ENCODE measurements at places on chromosomes 5 and 9. TPM values are rescaled to one million over a fixed set of nuclear protein-coding genes. Genes with fewer than 3 reads are reported as not detected.

- DNase-seq: no peak
These were observed 186.5 kb downstream of the CHSY3 start for GRCh38 chr5:130090569-130091270.

GRCh38 chr9:112433499-112434392 is 52.9 kb upstream of the KIAA1958 start:
- DNase-seq: no peak

The PCDHGA3 gene
- total RNA-seq: 19.3 TPM

DNA sequence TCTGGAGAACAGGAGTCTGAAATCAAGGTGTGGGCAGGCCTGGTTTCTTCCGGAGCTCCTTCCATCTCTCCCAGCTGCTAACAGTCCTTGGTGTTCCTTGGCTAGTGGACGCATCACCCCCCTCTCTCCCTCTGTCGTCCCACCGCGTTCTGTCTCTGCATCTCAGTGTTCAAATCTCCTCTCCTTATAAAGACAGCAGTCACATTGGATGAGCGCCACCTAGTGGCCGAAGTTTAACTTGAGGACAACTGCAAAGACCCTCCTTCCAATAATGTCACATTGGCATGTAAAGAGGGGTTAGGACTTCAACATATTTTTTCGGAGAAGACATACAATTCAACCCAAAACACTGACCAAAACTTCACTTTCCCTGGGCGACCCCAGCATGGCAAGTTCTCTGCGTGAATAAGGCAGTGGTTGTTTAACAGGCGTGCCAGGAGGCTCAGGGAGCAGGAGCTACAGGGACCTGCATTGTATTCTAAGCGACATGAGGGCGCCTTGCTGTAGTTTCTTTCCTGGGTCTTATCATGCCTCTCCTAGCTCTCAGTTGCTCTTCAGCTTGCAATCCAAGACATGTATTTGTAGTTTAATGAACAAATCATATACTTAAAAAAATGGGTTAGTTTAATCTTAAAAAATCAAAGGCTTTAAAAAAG is 27.9 kb upstream of the BASP1 start:
- peak; percentile 96 for DNase-seq

The ST8SIA4 gene
- total RNA-seq: 0.93 TPM

DNA sequence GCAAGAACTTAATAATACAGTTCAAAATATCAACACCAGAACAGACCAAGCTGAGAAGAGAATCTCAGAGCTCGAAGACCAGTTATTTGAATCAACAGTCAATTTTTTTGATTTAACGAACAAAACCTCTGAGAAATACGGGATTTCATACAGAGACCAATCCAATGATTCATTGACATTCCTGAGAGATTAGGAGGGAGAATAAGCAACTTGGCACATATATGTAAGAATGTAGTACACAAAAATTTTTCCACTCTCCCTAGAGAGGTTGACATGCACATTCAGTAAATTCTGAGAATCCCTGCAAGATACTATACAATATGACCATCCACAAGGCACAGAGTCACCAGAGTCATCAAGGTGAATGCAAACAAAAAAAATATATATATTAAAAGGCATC is 1577.3 kb upstream of the C9orf72 start:
- no peak for DNase-seq

DNA sequence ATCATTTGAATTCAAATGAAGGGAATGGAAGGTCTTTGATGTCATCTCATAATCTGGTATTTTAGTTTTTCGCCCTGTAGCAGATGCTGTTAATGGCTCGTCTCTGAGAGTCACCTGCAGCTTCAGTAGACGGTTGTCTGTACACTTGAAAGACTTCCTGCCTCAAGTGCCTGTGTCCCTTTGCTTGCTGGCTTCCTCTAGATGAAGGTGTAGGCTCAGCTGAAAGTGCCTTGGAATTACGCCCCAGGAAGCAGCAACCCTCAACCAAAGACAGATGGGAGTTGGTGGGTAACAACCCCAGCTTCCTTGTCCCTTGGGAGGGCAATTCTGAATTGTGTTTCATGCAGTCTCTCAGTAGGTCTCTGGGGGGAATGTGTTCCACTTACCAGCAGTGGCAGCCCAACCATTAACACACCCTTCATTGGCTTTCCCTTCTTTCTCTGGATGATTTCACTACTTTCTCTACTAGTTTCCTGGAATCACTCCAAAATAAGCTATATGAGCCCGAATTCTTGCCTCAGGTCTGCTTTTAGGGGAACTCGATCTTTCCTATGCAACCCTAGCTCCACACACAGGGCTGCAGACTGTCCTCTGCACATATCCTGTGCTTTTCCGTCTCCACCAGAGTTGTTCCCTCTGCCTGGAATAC is 395.6 kb downstream of the DMAC1 start:
- DNase-seq: no peak

The SPINK13 gene
- not detected for total RNA-seq

DNA sequence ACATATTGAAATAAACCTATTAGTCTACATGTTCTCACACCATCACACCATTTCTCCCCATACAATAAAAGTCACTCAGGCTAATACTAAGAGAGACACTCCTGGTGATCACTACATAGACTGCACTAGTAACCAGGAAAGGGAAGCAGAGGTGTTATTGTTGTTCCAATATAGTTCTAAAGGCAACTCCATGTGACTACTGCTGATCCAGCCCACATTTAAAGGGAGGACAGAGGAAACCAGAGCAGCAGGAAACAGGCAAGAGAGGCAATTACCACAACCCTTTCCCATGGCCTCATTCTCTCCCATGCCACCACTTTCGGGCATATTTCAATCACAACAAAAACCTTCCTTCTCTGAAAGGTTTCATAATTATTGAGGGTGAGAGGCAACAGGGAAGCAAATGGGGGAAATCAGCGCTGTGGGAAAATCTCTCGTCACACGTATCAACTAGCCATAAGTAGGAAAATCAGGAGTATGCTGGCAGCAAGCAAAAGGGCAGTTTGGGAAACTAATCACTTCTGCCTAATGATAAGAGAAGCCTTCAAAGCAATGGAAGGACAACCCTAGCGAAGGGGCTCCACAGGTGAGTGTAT is 1.8 kb downstream of the UBAP2 start:
- DNase-seq: no peak

The RNF20 gene
- 53.1 TPM for total RNA-seq

The MEIKIN gene
- 15.1 TPM for total RNA-seq

DNA sequence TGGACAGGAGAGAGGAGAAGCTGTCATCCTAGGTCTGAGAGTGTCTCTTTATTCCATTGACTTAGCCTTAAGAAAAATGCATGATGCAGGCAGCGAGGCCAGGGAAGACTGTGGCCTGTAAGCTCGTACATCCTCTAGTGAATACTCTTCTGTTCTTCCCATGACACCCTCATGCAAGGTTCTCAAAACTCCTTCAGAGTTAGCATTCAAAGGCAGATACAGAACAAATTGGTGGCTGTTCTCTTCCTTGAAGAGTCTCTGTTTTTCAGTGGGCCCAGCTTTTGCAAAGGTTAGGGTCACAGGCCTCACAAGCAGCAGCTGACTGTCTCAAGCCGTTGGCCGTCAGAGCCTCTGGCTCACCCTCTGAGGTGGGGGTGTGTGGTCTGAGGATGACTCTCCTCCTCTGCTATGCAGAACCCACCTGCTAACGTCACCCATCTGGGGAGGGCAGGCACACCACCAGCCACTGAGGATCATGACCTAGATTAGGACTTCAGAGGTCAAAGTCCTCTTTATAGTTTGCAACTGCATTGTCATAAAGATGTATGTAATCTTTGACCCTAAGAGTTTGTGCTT is 15.1 kb downstream of the ADCY2 start:
- DNase-seq: no peak

DNA sequence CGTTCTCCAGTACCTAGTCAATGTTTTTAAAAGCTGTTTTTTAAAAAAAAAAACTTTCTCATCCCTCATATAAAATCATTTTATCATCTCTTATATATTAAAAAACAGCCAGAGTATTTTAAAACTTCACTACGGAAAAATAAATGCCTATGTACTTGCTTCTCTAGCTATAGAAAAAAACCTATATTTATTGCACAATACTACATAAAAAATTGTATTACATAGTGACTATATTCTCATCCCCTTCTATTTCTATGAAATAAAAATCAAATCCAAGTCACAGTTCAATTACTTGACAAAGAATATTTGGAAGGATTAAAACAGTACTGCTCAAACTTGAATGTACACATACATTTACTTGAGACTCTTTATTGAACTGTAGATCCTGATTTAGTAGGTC is 56.7 kb downstream of the RICTOR start:
- DNase-seq: no peak

The C9orf153 gene
- total RNA-seq: 5.0 TPM

The PCDHGA4 gene
- 14.2 TPM for total RNA-seq

- DNase-seq: no peak
These were observed 31.5 kb downstream of the CSNK1G3 start for GRCh38 chr5:123543438-123543837.

DNA sequence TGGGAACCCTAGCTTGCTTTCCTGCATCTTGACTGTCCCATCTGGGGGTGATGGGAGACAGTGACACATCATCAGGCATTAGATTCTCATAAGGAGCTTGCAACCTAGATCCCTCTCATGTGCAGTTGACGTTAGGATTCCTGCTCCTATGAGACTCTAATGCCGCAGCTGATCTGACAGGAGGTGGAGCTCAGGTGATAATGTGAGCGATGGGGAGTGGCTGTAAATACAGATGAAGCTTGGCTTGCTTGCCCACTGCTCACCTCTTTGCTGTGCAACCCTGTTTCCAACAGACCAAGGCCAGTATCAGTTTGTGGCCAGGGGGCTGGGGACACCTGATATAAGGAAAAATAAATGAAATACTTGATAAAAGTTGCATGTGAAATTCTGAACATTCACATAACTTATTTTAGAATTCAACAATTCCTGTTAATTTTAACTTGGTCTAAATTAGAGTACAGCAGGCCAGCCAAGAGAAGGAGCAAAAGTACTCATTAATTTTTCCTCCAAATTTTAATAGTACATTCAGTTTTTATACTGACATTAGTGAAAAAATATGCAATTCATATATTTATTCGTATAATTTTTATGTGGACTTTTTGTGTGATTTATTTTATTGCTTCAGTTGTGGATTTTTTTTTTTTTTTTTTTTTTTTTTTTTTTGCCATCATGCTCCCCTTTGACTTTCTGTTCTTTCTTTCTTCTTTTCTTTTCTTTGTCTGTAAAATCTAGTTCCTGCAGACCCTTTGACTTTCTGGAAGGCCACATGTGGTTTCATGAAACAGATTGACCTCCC is 11.4 kb downstream of the PAM start:
- DNase-seq: no peak

GRCh38 chr9:112032743-112033142 is 136.1 kb downstream of the UGCG start:
- no peak for DNase-seq
